ENCODE measurements at places on chromosomes 4 and X.

DNA sequence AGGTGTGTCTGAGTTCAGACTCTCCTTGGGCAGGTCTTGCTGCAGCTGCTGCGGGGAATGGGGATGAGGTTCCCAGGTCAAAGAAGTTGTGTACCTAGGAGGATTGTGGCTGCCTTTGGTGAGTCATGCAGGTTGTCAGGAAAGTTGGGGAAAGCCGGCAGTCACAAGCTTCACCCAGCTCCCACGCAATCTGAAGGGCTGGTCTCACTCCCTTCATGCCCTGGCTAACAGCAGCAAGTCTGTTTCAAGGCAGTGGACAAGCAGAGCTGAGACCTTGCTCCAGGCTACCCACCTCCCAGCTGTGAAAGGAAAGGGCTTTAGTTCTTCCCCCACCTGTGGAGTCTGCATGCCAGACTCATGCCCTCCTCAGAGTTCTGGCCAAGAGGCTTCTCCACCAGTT, 287.2 kb downstream of the DTHD1 start:
- no peak for DNase-seq

GRCh38 chr4:80142394-80143306, 54.7 kb upstream of the PRDM8 start:
- no peak for DNase-seq

GRCh38 chr4:16271411-16271810, 45.1 kb upstream of the TAPT1 start:
- DNase-seq: no peak

- no peak for DNase-seq
These were observed 70.8 kb upstream of the FSTL5 start for GRCh38 chr4:162234595-162234994.

DNA sequence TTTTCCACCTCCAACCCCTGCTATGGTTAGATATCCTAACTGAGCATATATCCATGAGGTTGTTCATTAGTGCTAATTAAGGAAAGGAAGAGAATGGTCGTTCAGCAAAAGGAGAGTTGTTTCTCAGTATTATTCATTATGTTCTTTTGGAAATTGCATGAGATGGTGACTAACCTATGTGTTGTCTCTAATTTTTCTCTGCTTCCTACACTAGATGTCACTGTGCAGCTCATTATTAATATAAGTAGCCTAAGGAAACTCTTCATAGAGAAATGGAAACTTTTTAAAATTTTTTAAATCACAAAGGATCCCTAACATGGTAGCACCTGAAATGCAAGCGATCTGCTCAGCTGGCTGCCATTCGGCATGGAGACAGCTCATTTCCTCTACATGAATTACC, 67.7 kb upstream of the FAM9A start:
- no peak for DNase-seq

DNA sequence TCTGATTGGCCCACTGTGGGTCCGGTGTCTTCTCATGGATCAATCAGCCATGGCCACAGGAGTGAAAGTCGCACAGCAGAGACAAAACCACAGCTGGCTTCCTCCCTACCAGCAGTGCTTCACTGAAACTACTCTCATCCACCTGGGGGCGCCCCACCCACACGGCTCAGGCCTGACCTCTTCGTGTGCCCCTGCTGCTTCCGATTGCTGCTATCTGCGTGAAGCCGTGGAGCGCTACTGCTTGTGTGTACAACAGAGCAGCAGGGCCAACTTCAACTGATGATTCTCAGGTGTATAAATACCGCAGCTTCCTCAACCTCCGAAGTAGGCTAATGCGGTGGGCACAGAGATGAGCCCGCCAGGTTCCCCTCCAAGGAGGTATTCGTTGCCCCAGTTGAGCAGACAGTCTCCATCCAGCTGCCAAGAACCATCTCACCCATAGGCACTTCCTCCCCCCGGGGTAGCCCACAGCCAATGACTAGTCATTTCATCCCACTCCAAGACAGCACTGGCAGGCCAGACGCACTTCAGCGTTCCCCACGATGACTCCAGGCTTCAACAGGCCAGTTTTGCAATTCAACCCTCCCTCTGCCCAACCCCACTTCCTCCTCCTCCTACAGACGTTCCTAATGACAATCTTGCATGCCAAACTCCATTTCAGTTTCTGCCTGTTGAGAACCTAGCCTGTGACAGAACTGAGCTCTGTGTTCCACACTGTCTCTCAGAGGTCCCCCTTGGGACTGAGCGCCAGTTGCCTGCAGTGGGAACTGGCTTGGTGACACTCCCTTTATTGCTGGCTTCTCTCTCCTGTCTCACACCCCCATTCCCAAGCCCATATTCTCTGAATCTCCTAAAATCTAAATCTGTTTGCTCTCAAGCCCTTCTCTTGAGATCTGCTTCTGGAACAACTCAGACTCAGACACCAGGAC, 41.3 kb upstream of the ATP6AP2 start:
- DNase-seq: peak; percentile 53

GRCh38 chrX:15524417-15524816, 23.8 kb downstream of the BMX start:
- DNase-seq: no peak

GRCh38 chr4:78120144-78120880, 63.2 kb downstream of the FRAS1 start:
- DNase-seq: no peak

GRCh38 chrX:37468124-37468739, 103.2 kb upstream of the LANCL3 start:
- no peak for DNase-seq

DNA sequence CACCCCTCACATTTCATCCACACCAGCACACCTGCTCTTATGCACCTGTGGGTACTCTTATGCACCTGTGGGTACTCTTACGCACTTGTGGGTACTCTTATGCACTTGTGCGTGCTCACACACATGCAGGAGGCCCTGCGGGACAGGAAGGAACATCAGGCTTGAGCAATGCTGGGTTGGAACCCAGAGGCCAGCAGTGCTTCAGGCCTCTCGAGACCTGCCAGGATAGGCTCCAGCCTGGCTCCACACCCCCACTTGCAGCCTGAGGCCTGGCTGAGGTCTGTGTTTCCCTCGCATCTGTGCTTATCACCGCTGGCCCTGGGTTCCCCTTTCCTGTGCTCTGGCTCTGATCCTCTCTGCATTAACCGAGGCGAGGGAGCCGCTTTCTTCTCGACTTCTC, 34.7 kb downstream of the SORCS2 start:
- DNase-seq: no peak

DNA sequence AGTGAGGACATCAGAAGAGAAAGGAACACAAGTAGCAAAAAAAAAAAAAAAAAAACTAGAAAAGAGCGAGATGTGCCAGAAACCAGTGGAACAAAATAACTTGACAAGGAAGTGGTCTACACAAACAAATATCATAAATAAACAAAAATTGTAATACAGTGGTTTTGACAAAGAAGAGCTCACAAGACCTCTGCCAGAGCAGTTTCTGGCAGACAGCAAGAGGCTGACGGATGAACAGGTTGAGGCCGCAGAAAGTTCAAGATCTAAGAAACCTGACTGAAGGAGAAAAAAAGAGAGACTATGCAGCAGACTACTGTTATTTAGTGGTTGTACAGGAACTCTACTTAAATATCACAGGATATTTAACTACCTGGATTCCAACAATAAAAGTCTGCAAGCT, 66.2 kb downstream of the MAB21L2 start:
- DNase-seq: no peak

- no peak for DNase-seq
These were observed 52.0 kb upstream of the TMSB15B start for GRCh38 chrX:103910430-103910829.

GRCh38 chrX:9770319-9770718, 4.7 kb upstream of the GPR143 start:
- DNase-seq: no peak

- DNase-seq: no peak
These were observed 342.5 kb upstream of the FSTL5 start for GRCh38 chr4:162506253-162506652.

DNA sequence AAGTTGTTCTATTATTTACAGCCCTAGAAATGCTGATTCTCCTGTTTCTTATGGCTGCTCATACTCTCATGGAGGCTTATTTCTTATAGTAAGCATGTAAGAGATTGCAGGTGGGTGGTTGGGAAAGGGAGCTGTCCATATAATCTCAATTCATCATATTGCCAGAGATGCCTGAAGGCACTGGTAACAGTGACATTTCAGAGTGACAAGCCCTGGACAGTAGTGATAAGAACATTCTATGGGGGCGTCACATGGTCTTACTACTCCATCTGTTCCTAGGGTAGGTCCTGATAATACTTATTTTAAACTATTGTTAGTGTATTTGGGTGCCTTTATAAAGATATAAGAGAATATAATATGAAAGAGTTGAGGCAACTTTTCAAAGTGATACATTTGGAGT, 171.5 kb downstream of the CFAP299 start:
- DNase-seq: no peak

- DNase-seq: no peak
These were observed 268.1 kb upstream of the MAGEB2 start for GRCh38 chrX:29947225-29947624.

DNA sequence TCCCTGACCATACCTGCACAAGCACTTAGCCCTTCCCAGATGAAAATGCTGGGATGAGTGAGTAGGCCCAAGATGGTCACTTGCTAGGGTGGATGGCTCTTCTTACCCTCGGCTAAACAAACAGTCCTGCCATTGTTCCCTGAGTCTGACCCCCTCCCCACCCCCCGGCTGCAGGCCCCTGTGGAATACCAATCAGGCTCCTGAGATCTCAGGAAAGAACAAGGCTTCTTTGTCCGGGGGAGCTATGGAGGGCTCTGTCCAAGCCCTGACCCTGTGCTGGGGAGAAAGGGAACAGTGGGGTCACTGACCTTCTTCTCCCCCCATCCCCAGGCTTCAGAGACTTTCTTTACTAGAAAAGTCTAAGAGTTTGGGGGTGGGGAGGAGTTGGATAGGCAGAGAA, 6.0 kb downstream of the PLP1 start:
- no peak for DNase-seq

DNA sequence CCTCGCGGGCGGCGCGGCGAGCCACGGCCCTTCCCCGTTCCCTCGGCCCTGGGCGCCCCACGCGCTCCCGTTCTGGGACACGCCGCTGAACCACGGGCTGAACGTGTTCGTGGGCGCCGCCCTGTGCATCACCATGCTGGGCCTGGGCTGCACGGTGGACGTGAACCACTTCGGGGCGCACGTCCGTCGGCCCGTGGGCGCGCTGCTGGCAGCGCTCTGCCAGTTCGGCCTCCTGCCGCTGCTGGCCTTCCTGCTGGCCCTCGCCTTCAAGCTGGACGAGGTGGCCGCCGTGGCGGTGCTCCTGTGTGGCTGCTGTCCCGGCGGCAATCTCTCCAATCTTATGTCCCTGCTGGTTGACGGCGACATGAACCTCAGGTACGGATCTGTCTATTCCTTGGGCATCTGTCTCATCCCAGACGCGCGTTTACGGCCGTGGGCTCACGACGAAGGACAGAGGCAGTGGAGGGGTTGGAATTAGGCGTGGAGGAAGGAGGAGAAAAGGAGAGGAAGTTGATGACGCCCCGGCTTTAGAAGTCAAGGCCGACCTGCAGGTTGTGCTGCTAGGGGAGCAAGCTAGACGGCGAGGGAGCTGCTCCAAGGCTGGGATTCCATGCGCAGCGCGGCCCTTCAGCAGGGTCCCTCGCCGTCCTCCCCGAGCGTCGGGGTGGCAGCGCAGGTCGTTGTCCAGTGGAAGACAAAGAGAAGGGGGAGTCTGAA, 792 bp downstream of the SLC10A4 start:
- no peak for DNase-seq

DNA sequence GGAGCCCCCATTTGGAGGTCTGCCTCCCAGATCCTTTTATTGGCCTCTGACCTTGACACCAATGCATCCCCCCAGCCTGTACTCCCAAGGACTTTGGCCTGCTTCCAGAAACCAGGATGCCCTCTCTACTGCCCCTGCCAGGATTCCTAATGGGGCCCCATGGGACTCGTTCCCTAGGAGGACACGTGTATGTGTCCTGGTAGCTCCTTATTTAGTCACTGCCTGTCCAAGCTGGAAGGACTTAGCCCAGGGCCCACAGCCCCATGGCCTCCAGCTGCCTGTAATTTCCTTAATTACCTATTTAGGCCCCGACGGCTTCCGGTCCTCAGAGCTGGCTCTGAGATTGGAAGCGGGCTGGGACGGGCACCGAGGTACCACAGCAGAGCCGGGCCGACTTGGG, 9.4 kb downstream of the ATP2B3 start:
- no peak for DNase-seq

DNA sequence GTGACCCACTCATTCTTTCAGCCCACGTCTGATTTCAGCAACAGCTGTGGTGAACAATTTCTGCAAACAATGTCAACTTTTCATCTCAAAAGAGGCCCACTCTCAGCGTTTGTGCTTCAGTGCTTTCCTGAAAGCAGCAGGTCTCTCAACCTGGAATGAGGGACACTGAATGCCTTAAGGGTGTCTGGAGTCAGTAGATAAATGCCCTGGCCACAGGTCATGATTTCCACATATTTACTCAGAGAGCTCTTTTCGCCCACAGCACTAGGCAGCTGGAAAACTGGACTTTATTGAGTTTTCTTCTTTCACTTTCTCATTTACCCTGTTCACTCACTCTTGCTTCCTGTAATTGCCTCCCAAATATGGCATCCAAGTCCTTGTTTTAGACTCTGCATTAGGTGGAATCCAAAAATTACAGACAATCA, 52.8 kb downstream of the NPFFR2 start:
- no peak for DNase-seq

DNA sequence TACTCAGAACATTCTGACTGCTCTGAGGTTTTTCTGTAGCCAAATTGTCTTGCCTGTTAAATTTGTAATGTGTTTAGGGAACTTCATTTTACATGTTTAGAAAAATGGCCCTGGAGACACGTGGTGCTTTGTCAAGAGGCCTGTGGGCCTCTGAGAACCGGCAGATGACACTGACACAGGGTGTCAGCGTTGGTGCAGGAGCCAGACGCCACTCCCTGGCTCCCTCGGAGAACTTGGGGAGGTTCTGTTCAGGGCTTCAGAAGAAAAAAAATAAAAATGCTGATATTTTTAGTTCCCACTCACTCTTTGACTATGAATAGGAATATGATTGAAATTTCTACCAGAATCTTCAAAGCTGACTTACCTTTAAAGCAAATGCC, 190.9 kb upstream of the GATB start:
- no peak for DNase-seq

- no peak for DNase-seq
These were observed 105.3 kb upstream of the TMEM150C start for GRCh38 chr4:82666970-82667665.

DNA sequence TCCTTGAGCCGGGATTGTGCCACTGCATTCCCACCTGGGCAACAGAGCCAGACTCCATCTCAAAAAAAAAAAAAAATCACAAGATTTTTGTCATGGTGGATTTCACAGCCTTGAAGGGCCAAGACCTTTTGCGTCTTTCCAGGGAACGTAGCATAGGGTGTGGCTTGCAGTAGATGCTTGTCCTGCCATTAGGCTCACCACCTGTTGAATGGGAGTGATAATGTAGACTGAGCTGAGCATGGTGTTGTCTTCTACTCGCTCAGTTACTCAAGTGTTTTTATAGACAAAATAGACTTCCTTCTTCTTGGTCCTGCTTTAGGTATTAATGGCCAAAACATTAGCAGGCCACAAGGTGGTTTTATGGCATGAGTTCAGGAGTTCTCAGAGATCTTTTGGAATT, 40.8 kb downstream of the JADE1 start:
- DNase-seq: no peak

GRCh38 chr4:77443941-77444340, 161.7 kb upstream of the CXCL13 start:
- no peak for DNase-seq

Data from NCI-H510A (cell line).